ENCODE measurements at places on chromosomes 4 and X. TPM values are rescaled to one million over a fixed set of nuclear protein-coding genes. Genes with fewer than 3 reads are reported as not detected.
A peak's percentile ranks its signal among the peaks of the same experiment; 100 is the strongest.

GRCh38 chrX:156002507-156002906, 5.0 kb downstream of the IL9R start:
- no peak for DNase-seq

ADH4 gene
- 0.03 TPM for polyA plus RNA-seq

EFNB1 gene
- polyA plus RNA-seq = 16.4 TPM

- DNase-seq = no peak
These were observed 20.5 kb downstream of the MAEA start for GRCh38 chr4:1310031-1310795.

SMIM43 gene
- 2.5 TPM for polyA plus RNA-seq

DNA sequence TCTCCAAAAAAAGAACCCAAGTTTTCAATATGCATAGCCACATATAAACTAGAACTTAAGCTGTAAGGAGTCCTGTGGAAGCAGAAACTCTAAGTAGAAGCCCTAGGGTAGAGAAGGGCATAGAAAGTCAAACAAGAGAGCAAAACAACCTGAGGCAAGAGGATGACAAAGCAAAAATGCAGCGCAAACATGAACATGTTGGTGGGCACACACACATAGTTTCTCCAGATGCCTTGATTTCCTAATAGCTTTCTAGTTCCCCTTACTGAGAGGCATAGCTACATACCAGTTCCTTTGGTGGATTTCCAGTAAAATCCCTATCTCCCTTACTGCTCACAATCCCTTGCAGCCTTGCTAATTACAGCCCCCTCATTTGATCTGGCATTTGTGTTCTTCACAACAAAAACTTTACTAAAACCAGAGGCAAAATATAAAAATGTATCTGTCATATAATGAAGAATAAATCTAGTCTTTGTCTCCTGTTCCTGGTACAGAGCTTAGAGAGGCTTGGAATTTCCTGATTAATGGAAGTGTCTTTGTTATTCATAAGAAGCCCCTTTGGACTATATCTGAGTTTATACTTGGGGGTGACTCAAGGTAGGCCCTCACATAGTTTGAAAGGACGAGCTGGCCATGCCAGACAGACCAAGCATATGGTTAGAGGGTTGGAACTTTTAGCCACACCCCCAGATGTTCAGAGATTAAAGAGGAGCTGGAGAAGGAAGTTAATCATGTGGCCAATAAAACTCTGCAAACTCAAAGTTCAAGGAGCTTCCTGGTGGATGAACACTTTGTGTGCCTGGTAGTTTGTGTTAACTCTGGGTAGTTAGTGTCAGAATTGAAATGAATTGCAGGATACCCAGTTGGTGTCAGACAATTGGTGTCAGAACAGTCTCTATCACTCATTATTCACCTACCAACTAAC, 52.7 kb upstream of the ZCCHC13 start:
- DNase-seq = peak; percentile 56

DNA sequence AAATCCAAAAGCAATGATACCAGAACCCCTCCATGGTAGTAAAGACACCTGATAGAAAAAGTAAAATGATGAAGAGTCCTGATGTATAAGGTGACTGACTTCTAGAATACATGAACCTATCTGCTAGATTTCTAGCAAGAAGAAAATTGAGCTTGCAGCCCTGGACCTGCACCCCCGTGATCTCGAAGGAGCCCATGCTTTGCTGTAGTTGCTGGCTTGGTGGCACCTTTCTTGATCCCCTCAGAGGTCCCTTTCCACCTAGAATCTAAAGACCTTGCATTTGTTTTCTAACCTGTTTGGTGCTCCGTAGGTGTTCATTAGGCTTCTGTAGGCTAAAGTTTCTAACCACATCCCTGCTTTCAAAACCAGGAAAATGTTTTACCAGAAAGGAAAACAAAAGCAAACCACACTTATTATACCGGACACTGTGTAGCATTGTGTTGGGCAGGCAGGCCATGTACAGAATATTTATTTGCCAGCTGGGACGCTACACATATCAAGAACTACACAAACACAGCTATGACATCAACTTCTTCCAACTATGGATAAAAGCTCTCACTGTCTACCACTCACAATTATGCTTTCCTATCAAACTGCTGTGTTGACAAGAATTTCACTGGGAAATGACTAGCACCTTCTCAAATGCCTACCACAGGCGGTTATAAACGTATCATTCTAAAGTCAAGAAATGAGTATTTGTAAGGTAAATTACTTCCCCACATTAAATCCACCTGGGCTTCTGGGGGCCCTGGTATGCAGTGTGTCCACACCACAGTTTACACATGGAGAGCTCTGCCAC, 316.2 kb downstream of the UNC5C start:
- DNase-seq = no peak

MGST2 gene
- polyA plus RNA-seq = 20.1 TPM

DNA sequence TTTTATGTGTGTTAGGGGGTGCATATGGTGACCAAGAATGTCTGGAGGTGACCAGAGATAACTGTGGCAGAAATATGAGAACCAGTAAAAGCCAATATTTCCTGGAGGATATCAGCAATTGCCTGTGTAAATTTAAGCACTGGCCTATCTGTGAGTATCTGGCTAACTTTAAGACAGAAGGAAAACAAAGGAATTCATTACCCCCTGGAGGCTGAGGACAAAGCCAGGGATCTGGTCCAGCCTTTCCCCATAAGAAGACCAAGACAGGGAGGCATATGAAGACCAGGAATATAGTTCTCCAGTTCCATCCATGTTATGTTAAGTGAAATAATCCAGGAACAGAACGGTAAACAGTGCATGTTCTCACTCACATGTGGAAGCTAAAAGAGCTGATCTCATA, 49.2 kb downstream of the MFAP3L start:
- DNase-seq = no peak

Data from fibroblast of lung (primary cell).